ENCODE measurements at places on chromosomes 5 and 9.

- no peak for DNase-seq
These were observed 28.5 kb upstream of the IFNK start for GRCh38 chr9:27495480-27496134.

DNA sequence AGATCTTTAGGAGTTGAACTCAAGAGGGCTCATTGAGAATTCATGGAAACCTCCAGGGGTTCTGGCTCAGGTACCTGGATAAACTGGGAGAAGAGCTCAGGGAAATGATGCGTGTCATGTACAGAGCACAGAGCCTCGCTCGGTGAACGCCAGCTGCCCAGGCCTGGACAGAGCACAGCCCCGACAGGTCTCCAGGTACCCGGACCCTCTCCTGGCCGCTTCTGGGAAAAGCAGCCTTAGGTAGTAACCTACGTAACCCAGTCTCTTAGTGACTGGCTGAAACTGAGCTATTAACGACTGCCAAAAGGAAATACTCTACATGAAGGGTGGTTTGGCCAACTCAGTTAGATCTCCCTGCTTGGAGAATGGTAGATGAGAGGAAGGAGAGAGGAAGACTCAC, 157.4 kb downstream of the TTLL11 start:
- DNase-seq = no peak

GRCh38 chr9:115127191-115127817, 9.3 kb upstream of the TNC start:
- DNase-seq = peak; percentile 79

DNA sequence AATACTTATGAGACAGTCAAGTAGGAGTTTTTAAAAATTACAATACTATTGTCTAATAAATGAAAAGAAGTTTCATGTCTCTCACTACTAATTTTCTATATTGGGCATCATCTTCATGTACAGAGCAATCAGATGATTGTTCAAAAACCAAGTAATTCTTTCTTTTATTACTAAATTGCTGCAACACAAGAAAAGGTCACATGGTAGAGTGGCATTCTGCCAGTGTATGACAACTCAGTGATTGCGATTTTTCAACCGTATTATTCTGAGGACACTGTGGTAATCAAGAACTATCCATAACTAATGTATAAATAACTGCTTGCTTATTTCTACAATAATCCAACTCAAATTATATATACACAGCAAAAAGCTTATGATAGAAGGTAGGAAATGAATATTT, 96.7 kb upstream of the GRHPR start:
- DNase-seq = peak; percentile 44

DNA sequence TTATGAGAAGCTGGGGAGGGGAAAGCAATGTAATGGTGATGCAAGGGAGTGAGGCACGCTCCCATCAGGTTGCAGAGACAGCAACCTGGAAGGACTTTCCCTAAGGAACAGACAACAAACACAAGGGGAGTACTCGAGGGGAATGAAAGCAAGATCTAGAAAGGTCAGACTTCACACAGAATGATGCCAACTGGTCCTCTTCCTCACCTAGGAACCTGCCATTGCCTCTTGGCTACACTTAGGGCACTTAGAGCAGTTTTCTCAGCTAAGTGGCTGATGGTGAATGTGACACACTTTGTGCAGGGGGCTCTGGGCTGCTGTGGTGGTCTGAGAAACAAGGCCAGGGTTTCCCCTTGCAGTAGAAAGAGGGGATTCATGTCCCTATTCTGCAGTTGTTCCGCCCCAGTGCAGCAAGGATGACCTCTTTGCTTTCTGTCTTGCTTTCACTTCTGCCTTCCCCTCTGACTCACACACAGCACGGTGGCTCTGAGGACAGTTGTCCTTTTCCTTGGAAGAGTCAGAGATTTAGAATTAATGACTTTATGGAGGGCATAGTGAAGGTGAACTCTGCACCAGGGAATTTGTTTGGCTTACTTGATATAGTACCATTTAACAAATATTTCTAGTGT, 394.0 kb upstream of the KLF4 start:
- DNase-seq = peak; percentile 78

DNA sequence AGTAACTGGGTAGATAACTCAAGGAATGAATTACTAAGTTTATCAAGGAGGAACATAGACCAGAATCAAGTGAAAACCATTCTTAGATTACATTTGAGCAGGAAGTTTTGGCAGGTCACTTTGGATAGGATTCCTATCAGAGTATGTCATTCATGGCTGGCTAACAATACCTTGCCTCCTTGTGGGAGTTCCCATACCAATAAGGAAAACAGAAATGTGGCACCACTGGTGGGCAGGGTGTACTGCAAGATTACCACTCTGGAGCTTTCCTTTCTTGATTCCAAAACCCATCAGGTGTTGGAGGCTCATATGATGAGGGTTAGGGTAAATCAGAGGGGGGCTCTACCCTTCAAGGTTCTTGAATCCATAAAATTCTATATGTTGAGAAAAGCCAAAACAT, 18.6 kb upstream of the SPATA31D1 start:
- DNase-seq = no peak

GRCh38 chr5:125537661-125538060, 791.2 kb upstream of the ZNF608 start:
- DNase-seq = no peak

All from inflammatory macrophage treated with lipopolysaccharide for 1 hour (primary cell).